ENCODE measurements at places on chromosomes 3 and 15.

GRCh38 chr3:29721789-29722188 is 440.9 kb downstream of the RBMS3 start:
- no peak for DNase-seq

DNA sequence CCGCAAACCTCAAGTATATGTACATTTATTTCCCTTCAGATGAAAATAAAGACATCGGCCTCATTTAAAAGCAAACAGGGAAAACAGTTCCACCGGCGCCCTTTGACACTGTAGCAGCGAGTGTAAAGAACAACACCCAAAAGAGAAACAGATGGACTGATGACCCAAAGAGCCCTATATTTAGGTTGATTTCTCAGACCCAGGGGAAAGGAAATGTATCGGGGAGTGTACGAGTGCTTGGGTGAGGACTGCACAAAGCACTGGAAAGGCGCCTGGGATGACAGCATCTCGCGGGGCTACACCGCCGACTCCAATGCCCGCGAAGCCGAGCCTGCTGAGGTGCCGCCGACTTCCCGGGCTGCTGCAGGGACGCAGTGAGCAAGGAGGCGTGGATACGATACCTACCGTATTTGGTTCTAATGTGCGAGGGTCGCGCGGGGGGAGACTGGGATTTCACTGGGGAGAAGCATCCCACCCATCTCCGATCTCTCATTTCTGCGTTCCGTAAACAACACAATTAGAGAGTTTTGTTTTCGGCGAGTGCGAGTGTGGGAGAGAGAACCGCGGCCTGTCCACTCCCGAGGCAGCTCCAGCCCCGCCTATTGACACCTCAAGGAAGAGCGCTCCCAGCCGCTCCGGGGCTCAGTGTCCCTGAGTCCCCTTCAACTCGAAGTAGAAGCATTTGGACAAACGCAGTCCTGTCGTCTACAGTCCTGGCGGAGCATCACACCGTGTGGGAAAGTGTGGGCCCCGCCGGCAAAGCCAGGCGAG is 2.0 kb downstream of the MECOM start:
- DNase-seq: peak; percentile 39

GRCh38 chr3:63132461-63133250 is 145.5 kb upstream of the SYNPR start:
- DNase-seq: no peak

GRCh38 chr3:22326305-22326704 is 575.3 kb upstream of the ZNF385D start:
- no peak for DNase-seq

DNA sequence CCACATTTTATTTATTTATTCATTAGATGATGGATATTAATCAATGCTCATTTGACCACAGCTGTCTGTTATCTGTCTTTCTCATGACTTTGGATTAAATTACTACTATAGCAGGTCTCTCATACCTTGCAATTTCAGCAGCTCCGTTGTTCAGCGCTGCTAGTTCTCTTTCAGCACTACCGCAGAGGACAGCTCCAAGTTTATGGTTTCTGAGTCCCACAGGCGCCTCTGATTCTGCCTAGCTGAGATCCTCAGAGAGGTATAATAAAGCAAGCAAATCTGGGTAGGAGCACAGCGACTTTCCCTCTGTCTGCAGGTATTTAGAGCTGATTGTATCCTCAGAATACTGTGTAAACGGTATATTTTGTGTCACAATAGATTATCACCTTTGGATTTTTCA is 204.9 kb downstream of the CNTN4 start:
- DNase-seq: no peak

- peak; percentile 34 for DNase-seq
These were observed 83.1 kb downstream of the XXYLT1 start for GRCh38 chr3:195187609-195188425.

GRCh38 chr15:62067448-62068044 is 769 bp downstream of the C2CD4A start:
- no peak for DNase-seq

DNA sequence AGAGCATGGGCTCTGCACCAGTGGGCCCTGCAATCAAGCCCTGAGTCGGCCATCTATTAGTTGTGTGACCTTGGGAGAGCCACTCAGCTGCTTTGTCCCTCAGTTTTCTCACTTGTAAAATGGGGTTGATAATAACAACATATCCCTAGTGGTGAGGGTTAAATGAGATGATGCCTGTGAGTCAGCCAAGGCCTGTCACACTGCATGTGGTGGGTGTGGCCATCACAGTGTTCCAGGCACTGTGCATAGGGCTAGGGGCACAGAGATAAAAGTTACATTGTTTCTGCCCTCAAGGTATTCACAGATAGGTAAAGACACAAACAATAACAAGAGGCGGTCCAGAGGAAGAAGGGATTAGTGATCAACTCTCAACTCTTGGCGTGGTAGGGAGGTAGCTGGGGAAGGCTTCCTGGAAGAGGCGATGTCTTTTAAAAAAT is 19.5 kb downstream of the SMAD6 start:
- DNase-seq: peak; percentile 8

DNA sequence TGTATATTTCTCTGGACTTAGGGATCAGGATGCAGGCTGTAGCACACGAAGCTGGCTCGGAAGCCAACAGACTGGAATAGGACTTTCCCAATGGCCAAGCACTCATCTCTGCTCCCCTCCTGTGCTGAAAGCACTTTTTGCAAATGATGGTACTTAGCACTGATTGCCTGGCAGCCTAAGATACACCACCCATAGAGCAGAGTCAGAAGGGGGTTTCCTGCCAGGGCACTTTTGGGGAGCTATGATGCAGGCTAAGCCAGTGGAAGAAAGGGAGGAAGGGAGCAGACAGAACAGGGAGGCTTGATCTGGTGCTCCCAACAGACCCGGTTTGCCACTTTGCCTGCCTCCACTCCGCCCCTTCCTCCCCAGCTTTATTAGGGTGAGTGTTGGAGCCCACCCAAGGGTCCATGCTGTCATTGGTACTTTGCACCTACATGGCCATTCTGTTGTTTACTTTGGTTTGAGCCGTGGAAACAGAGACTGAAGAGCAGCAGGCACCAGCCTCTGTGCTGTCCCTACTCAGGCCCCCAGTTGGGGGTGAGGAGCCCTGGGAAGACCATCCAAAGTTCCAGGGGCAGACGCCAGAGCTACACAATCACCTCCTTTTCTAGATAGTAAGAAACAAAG is 15.9 kb downstream of the BSN start:
- no peak for DNase-seq

DNA sequence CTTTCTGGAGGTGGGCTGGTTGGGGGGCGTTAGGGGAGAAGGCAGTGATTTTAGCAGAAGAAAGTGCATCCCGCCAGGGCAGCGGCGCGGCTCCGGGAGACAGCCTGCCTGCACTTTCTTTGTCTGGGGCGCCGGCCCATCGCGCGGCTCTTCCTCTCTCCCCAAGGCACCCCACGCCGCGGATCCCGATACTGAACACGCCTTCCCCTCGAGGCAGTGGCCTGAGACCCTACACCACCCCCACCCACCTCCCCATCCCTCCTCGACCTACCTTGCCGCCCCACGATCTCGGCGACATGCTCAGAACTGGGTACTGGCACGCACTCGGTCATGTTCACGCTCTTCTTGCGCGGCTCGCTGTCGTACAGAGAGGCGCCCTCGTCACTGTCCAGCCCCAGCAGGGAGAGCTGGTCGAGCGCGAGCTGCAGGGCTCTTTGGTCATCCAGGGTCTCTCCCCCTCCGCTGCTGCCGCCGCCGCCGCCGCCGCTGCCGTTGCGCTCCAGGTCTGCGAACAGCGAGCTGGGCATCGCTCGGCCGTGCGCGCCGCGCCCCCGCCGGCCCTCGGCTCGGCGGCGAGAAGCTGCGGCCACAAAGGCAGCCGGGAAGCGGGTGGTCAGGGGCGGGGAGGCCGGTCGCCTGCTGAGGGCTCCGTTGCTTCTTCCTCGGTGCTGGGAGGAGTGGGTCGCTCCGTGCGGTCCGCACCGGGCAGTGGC is 483 bp downstream of the MEX3B start:
- DNase-seq: peak; percentile 48

GRCh38 chr3:195583831-195584542 is at the start of gene APOD:
APOD (minus strand) TSS chr3:195583940; CDS start chr3:195579461, 4,479 bp downstream.
- peak; percentile 24 for DNase-seq

DNA sequence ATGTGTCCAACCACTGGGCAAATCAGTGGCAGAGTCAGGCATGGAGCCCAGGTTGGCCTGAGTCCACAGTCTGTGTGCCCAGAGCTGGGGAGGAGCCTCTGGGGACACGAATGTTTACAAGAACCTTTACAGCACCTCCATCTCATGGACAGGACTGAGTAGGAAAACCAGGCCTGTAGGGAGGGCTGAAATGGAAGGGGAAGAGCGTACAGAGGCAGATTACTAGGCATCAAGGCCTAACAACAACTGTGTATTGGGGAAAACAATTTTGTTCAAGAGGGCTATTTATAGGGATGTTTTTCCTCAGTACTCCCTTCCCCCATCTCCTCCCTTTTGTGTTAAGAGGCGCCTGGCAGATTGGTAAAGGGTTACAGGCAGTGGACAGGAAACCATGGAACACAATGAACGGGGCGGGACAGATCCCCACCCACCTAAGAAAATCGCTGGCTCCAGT is 15.1 kb upstream of the ARHGAP31 start:
- no peak for DNase-seq

DNA sequence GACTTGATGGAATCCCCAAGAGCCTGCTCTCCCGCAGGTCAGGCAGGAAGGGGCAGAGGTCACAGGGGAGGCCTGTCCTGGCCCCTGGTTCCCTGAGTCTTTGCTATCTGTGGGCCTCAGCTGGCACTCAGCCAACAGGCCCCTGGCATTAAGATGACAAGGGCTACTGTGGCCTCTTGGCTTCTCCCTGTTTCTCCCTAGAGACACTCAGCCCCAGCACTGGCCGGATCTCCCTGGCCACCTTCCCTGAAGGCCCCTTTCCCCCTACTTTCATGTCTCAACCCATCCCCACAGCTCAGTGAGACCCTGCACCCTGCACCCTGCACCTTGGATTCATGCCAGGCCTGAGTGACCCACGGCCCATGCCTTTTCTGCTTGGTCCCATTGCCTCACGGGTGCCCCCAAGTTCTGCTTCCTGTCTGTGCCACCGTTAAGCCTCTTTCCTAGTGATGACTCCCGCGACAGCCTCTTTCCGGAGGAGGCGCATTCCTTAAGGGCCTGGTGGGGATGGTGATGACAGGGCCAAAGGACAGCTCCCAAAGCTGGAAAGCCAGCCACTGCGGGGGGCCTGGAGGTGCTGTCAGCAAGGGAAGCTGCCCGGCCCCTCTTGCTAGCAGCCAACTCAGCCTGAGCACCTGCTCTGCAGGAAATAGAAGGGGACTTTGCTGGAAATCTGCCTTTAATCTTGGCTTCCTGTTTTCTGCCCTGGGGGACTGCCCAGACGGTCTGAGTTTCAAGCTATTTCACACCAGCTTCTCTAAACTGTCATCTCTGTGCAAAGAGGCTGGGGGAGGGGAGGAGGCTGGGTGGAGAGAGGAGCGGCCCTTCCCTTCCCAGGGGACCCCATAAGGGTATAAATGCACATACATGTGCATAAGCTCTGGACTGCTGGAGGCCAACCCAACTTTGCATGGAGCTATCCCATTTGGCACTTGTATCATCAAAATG is 4.8 kb upstream of the CSK start:
- no peak for DNase-seq

- DNase-seq: no peak
These were observed 6.7 kb upstream of the STIMATE start for GRCh38 chr3:52904000-52904399.

DNA sequence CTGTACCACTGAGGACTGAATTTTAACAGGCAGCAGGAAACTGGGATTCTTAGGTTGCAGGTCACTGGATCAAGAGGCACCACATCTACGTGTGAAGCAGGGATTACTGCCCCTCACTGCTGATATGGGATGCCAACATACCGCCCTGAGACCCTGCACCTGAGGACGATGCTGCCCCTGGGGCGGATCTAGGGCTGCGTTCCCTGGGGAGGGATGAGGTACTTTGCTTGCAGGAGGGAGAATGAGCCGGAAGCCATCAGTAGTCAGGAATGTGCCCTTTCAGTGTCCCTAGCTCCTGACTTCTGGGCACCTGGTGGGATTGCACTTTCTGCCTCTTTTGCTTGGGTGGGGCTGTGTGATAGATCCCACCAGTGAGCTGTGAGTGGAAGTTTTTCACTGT is 122.8 kb downstream of the RPLP1 start:
- DNase-seq: no peak

GRCh38 chr15:70830615-70831014 is 23.3 kb downstream of the LARP6 start:
- DNase-seq: no peak

DNA sequence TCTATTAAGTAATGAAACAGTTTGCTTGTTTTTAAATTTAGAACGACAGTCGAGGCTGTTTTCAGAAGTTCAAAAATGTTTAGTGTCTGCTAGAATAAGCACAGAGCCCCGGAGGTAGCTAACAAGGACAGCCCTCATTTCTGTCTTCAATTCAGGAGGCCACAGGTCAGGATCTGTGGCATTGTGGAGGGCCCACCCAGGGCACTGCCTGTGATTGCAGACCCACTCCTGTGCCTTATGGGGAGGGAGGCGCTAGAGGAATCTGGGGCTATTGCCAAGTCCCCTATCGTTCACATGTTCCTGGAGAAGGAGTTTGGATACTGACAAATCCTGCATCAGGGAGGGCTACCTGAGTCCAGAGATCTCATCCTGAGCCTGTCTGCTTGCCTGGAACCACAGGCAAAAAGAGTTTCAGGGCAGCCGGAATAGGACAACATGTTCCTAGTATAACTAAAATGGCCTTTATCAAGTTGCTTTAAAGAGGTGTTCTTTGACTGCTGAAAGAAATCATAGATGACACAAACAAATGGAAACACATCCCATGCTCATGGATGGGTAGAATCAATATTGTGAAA is 141.5 kb upstream of the ROPN1 start:
- no peak for DNase-seq

- peak; percentile 56 for DNase-seq
These were observed 15.0 kb downstream of the PTH1R start for GRCh38 chr3:46892285-46893145.

DNA sequence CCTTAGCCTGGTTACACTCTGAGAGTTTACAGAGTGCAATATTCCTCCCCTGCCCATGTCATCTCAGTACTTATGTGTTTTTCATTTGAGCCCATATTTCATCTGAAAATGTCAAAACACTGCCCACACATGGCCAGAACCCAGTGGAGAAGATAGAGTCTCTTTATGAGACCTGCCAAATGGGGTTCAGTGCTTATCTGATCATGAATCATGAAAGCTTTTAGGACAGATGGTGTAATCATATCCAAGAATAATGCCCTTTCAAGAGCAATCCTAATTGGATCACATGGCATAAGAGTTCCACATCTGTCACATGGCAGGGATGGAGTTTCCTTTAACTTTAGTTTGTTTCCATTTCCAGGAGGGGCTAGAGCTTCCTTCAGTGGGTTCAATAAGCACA is 77.2 kb upstream of the AGBL1 start:
- no peak for DNase-seq

- no peak for DNase-seq
These were observed 41.0 kb downstream of the GOLGA6A start for GRCh38 chr15:74041311-74041756.

DNA sequence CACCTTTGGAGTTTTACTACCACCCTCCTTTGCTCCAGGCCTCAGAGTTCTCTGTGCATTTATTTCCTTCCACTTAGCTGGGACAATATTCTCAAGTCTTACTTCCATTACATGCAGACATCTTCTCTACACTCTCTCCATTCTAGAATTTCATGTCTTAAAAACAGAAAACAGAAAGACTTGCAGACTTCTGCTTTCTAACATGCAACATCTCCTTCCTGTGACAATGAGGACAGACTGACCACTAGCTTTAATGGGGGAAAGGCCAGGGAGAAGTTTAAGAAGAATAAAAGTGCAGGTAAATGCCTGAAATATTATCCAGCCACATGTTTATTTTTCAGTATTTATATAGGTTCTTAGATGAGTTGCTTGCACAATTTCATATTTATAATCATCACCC is 17.1 kb upstream of the CSTA start:
- DNase-seq: no peak

Measured in HCEC 1CT (cell line).